ENCODE measurements at places on chromosomes 12 and 14. TPM values are rescaled to one million over a fixed set of nuclear protein-coding genes. Genes with fewer than 3 reads are reported as not detected.
A peak's percentile ranks its signal among the peaks of the same experiment; 100 is the strongest.

DNA sequence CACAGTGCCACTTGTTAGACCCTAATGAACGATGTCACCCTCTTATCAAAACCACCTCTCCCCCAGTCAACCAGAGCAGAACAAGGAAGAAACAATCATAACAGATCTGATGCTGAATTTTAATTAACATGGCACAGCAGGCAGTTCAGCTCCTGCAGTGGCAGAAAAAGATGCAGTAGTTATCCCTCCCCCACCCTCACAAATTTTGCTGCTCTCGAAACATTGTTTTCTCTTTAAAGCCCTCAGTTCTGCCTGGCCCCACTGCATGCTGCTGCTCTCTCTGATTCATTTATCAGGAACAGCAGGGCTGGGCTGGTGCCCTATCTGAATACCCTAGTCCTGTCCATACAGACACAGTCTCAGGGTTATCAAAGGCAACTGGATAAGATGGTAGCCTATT lies 12.2 kb downstream of the CCDC175 start:
- DNase-seq = no peak

DNA sequence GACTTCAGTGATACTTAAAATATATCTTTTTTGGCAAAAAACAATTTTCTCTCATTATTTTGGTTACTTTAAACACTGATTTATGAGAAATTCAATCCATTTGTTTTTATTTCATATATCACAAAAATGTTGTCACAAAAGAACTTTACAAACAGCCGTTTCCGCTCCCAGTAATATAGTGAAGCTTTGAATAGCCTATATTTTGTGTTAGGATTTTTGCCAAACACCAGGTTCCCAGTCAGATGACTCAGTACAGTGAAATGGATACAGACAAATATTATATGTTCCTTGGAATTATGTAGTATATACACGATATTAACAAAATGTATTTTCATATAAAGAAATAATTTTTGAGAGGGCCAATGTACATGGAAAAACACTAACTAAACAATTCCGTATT lies 411.1 kb downstream of the CCER1 start:
- DNase-seq = peak; percentile 3

AVPR1A gene
- total RNA-seq = 0.05 TPM

DNA sequence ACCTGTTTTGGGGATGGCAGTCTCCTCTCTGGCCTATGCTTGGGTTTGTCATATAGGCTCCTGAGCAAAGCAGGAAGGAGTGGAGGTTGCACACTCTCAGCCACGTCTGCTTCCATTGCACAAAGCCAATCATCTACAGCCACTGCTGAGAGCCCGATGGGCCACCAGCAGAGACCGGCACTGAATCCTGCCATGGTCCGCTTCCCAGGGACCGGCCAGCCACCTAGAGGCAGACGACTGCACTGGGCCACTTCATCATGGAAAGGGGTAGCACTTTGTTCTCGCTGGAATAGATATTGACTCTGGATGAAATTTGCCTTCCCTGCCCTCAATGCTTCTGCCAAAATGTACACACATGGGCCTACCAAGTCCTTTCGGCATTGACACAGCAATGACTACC lies 22.3 kb downstream of the DLK1 start:
- DNase-seq = no peak

- no peak for DNase-seq
These were observed 77.1 kb downstream of the PLXNC1 start for GRCh38 chr12:94225506-94225905.

TPH2 gene
- total RNA-seq = 0.24 TPM

GRCh38 chr14:70894868-70895267 lies 12.4 kb upstream of the PCNX1 start:
- DNase-seq = no peak

DNA sequence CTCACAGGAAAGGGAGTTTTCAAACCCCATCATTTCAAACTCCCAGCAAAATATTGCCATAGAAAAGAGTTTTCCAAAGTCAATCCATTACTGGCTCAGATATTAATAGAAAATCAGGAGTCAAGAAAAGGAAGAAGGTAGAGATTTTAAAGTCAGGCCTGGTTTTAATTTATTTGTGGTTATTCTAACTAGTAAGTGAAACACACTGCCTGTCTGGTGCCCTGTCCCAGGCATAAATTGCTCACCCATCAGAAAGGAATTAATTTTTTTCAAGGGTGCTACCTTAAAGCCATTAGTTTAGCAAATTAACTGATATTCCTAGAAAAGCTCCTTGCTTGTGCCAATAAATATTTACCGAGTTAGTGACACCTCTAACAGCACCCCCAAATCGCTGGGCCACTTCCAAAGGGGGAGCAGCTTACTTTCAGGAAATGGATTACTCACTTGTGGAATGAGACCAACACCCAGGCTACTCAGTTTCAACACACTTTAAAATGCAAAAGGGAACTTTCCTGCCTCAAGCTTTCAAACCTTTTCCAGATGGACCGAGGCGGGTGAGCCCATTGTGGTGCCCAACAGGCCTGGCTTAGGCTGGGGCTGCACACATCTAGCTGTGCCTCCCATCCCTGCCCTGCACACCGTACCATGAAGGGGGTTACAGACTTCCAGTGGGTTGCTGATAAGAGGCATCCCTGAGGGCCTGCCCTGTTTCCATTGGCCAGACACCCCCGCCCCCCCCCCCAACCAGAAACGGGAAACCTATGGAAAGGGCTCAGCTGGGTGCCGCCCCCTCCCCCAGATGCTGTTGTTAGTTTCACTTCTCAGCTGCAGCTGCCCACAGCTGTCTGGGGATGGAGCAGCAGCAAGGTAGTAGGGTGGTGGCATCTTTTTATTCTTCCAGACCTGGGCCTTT lies 117.2 kb downstream of the SAMD4A start:
- peak; percentile 81 for DNase-seq

- peak; percentile 27 for DNase-seq
These were observed 63.6 kb upstream of the PWP1 start for GRCh38 chr12:107622001-107622400.

UNC119B gene
- total RNA-seq = 24.3 TPM

DNA sequence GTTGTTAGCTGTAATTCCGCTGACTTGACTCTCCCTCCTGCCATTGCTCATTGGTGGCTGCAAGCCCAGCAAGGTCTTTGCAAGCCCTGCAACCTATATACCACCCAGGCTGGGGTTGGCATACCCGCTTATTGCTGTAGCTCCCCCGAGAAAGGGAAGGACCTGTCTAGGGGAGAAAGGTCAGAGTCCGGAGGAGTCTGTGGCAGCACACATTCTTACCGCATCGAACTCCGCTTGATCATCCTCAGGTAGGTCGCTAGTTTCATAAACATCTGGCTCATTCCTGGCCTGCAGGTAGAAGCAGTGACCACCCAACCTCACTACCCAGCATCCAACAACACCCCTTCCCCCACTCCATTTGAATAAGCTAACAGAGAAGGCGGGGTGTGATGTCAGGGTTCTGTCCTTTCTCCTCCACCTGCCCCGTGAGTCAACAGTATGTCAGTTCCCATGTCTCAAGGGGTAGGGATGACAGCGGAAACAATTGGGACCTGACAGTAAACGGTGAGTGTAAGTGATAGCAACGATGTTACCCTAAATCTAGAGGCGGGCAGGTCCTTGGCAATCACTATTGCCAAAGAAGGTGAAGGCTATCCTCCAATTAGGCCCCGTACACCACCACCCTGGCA lies 1.1 kb downstream of the DCTN2 start:
- DNase-seq = peak; percentile 13

DNA sequence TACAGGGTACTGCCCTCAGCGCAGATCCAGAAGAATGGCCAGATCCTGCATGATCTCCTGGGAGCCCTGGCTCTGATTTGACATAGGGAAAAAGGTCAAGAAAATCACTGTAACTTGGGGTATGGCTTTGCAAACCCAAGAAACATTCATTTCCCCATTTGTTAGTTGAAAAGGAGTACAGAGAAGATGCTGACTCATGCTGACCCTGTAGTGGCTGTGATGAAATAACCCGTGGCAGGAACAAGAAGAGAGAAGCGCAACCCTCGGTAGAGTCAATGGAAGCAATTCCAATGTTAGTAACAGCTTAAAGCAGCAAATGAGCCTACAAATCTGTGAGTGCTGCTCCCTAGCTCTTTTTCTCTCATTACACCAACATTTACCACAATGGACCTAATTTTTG lies 281.6 kb upstream of the NPAS3 start:
- peak; percentile 63 for DNase-seq

GRCh38 chr12:49902399-49903350 lies 1.0 kb downstream of the FAIM2 start:
- no peak for DNase-seq

TMPRSS12 gene
- total RNA-seq = not detected

DNA sequence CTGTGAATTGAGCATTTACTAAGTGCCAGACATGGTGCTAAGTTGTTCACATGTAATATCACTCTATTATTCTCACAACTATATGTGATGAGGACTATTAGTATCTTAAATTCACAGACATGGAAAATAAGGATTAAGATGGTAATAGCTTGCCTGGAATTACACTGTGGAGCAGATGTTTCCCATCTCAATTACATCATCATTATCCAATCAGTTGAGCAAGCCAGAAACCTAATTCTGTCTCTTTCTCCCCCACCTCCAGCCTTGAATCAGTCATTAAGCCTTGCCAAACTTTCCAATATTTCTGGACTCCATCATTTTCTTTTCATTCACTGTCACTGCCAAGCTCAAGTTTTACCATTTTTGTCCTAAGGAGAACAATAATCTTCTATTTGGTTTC lies 287.8 kb upstream of the KITLG start:
- DNase-seq = no peak

GRCh38 chr12:47899466-47899865 lies 5.3 kb downstream of the VDR start:
- no peak for DNase-seq

FAIM2 gene
- total RNA-seq = 0.10 TPM

- DNase-seq = peak; percentile 54
These were observed 270.5 kb downstream of the C12orf75 start for GRCh38 chr12:105600911-105601545.

DNA sequence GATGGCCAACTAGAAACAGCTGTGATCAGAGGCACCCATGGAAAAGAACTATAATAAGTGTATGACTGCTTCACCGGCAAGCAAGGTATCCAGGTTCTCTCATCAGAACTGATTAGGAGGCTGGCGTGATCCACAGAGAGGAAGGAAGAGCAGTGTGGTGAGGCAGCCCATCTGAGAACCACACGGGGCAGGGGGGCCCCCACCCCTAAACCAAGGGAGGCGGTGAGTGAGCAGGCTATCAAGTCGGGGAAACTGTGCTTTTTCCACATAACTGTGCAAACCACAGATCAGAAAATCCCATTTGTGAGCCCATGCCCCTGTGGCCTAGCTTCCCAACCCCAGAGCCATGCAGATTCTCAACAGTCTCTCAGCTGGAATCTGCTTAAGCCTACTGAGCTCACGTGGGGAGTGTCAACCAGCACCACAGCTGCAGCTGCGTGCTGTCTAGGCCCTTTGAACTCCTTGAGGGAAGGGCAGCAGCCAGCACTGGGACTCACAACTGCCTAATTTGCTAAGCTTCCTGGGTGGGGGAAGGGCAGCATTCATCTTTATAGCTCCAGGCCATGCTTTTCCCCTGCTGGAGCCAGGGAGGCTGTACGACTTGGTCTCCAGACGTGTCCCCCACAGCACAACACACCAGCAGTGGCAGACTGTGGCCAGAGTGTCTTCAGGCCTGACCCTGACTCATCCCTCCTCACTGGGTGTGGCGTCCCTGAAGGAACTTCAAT lies 444.4 kb upstream of the ATP2B1 start:
- no peak for DNase-seq

TDRD9 gene
- total RNA-seq = not detected

DNA sequence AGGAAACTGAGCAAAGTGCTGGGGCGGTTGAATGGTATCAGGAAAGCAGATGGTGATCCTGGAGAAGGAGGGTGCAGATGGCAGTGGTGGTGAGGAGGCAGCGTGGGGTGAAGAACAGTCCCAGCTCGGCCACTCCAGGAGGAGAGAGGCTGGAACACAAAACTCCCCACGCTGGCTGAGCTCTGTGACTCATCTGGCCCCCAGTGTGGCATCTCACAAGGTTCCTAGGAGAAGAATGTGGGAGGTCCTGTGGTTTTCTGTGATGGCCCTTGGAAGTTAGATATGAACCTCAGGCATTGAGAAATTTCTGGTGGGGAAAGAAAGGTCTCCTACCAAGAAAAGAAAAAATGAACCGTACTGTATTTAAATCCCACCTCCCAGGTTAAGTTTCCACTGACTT lies 8.0 kb upstream of the NRXN3 start:
- peak; percentile 61 for DNase-seq

LRTM2 gene
- not detected for total RNA-seq

DNA sequence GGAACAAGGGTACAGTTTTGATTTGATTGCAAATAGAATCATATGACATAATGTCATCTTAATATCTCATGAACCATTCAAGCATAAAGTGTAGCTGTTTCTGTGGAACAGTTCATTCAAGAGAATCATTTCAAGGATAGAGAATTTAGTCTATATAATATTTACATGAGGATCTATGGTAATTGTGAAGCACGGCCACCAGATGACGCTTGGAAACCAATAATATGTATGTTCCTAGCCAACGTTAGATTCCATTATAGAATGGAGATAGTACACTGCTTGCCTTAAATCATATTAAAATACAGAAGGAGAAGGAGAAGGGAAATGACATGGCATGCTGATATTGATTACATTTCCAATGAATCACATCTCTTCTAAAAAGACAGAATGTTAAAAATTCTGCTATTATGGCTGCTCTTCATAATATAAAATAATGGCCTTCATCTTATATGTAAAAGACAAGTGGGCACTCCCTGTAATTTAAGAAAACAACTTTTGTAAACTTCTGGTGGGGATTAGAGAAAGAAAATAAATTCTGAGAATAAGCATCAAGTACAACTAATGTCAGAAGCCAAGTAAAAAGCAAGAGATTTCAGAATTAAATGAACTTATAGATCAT lies 351.0 kb downstream of the NAV3 start:
- no peak for DNase-seq

GRCh38 chr14:79586416-79586815 lies 624.9 kb downstream of the DIO2 start:
- no peak for DNase-seq

PPP2R5E gene
- 60.2 TPM for total RNA-seq

GRCh38 chr14:49164074-49164473 lies 422.1 kb downstream of the RPS29 start:
- DNase-seq = no peak

GRCh38 chr14:52015411-52016030 lies 26.2 kb downstream of the RTRAF start:
- no peak for DNase-seq

GRCh38 chr14:56092763-56093162 lies 25.4 kb upstream of the PELI2 start:
- no peak for DNase-seq

DNA sequence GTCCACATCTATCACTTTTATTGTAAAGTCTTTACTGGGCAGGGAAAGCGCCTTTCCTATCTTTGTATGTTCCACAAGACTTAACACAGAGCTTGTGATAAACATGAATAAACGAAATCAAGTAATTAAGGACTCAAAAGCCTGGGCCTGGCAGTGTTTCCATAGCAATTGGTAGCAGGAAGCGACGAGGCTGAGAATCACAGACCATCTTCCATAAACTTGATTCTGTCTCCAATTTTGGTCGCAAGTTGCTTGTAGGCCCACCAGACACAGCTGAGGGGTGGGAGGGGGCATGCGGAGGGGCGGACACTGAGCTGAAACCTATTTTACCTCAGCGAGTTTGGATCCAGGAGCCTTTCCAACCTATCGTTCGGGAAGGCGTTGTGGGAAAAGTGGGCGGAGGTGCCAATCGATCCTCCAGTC lies 302 bp downstream of the CCDC38 start:
- peak; percentile 2 for DNase-seq

- DNase-seq = peak; percentile 69
These were observed 216.2 kb downstream of the ZFP36L1 start for GRCh38 chr14:68576496-68577244.
